ENCODE measurements at places on chromosomes 13 and 19. TPM values are rescaled to one million over a fixed set of nuclear protein-coding genes. Genes with fewer than 3 reads are reported as not detected.
A peak's percentile ranks its signal among the peaks of the same experiment; 100 is the strongest.

GRCh38 chr19:30878495-30878894 is 470.7 kb downstream of the TSHZ3 start:
- no peak for DNase-seq

The TEX30 gene
- total RNA-seq = 14.2 TPM

The ZSWIM4 gene
- 13.2 TPM for total RNA-seq

DNA sequence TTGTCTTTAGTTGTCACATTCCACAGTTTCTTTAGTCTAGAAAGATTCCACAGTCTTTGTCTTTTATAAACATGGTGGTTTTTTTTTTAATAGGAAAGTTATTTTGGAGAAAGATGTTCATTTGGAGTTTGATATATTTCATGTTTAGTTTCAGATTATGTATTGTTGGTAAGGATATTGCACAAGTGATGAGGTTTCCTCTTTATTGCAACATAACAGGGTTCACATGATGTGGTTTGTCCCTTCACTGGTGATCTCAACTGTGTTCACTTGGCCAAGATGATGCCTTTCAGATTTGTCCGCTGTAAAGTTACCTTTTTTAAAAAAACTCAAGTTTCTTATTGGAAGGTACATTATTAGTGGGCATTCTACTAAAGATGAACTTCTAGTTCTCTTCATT is 3.2 kb downstream of the ZNF230 start:
- peak; percentile 47 for DNase-seq

The CGB8 gene
- total RNA-seq = not detected

- DNase-seq = no peak
Observed at GRCh38 chr13:33968520-33969507, 150.9 kb downstream of the RFC3 start.

The RASIP1 gene
- 2.6 TPM for total RNA-seq

The CABP5 gene
- not detected for total RNA-seq

- DNase-seq = no peak
Observed at GRCh38 chr19:28425046-28425931, 787.7 kb downstream of the UQCRFS1 start.

GRCh38 chr13:109401307-109401706 is 385.1 kb downstream of the IRS2 start:
- DNase-seq = no peak

GRCh38 chr13:23467048-23467931 is 33.8 kb upstream of the SACS start:
- DNase-seq = peak; percentile 44

Data from fibroblast of villous mesenchyme (primary cell).